ENCODE measurements at places on chromosomes 13 and 19.

DNA sequence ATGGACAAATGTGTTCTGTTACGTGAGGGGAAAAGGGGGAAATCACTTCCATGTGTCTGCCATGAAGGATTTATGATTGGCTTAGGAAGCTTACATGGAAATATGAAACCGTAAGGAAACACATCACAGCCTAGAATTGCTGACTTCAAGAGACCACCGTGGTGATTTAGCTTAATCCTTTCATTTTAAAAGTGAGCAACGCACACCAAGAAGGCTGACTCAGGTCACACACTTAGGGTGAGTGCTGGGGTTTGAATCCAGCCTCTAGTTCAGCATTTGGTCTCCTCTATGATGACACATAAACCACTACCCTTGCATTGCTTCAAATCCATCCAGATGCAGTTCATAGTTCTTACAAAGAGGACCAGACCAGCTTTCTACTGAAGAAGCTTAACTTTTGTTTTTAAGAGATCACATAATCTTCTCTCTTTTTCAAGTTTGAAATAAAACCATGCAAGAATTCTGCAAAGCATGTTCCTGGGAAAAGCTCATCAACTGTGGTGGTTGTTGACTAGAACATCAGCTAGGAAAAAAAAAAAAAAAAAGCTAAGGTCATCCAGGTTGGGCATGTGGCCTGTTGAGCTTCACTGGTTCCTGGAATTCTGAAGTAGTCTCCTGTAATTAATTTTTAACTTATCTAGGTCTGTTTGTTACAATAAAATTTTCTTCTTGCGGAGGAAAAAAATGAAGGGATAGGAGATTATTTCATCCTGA lies 60.2 kb upstream of the KL start:
- H3K27ac ChIP-seq, result no peak overlapping the region
- H3K4me3 ChIP-seq, result no peak overlapping the region
- no peaks in the 10 kb centered on the region for H3K36me3 ChIP-seq

GRCh38 chr19:48740164-48740972 lies at the start of gene RASIP1:
Gene RASIP1, minus strand, starts transcription at chr19:48740610. Its CDS starts 328 bp downstream, at chr19:48740282.
- H3K4me1 ChIP-seq, result peaks cover 7% of the 10 kb centered on the region
- DNase-seq, result no peak
- peaks cover 6% of the 10 kb centered on the region for H3K27me3 ChIP-seq
- no peak within 1 kb of the TSS for H3K27ac ChIP-seq
- peak within 1 kb of the TSS; percentile 37 for H3K4me3 ChIP-seq

DNA sequence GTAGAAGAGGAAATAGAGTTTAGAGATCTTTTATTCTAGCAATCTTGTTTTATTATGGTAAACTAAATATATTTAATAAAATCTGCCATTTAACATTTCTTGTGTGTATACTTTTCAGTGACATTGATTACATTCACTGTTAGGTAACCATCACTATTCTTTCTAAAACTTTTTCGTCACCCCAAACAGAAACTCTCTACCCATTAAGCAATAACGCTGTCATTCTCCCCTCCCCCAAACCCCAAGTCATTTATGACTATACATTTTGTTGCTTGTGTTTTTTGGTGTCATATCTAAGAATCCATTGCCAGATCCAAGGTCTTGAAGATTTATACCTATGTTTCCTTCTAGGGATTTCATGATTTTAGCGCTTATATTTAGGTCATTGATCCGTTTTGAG lies 10.6 kb downstream of the URI1 start:
- H3K4me3 ChIP-seq, result no peak overlapping the region
- H3K27me3 ChIP-seq, result no peaks in the 10 kb centered on the region
- no peak for DNase-seq
- no peaks in the 10 kb centered on the region for H3K36me3 ChIP-seq
- no peaks in the 10 kb centered on the region for H3K4me1 ChIP-seq
- no peak overlapping the region for H3K27ac ChIP-seq

DNA sequence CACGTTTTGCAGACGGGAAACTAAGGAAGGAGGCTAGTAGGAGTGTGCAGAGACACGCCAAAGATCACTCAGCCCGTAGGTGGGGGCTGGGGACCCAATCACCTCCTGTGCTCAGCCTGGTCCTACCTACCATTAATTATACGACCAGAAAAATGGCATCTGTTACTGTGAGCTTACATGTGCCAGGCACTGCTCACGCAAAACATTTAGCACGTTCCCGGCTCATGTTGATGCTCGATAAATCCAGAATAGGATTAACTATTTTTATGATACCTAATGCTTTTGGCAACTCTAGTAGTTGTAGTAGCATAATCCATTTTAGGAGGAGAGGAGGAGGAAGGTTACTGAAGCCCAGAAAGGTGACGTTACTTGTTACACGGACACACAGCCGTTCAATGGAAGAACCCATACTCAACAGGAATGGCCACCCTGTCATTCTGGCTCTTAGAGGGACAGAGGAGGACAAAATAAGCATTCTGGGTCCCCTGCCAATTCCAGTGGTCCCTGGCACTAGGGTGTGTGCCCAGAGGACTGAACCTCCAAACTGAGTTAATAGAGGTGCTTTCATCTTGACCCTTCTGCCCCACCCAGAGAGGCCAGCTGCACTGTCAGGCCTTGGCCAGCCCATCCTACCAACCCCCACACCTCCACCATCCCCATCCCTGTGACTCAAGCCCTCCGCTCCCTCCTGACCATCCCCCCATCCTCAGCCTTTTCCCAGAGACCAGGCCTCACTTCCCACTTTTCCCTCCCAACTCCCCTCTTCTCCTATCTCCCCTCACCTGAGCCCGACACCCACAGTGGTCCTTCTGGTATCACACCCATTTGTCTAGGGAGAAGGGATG lies 5.0 kb upstream of the EML2 start:
- H3K27ac ChIP-seq, result no peak overlapping the region
- H3K4me1 ChIP-seq, result peaks cover 31% of the 10 kb centered on the region
- H3K36me3 ChIP-seq, result no peaks in the 10 kb centered on the region
- no peak overlapping the region for H3K4me3 ChIP-seq

GRCh38 chr13:42106998-42107397 lies 58.5 kb downstream of the DGKH start:
- H3K4me1 ChIP-seq, result peaks cover 23% of the 10 kb centered on the region
- H3K27ac ChIP-seq, result no peak overlapping the region
- H3K4me3 ChIP-seq, result no peak overlapping the region
- H3K27me3 ChIP-seq, result no peaks in the 10 kb centered on the region

- peak overlapping the region; percentile 61 for H3K4me3 ChIP-seq
- no peaks in the 10 kb centered on the region for H3K27me3 ChIP-seq
- H3K4me1 ChIP-seq, result peaks cover 19% of the 10 kb centered on the region
- H3K36me3 ChIP-seq, result peaks cover 16% of the 10 kb centered on the region
- no peak for DNase-seq
These were observed 849 bp upstream of the TCF3 start for GRCh38 chr19:1653300-1653628.

DNA sequence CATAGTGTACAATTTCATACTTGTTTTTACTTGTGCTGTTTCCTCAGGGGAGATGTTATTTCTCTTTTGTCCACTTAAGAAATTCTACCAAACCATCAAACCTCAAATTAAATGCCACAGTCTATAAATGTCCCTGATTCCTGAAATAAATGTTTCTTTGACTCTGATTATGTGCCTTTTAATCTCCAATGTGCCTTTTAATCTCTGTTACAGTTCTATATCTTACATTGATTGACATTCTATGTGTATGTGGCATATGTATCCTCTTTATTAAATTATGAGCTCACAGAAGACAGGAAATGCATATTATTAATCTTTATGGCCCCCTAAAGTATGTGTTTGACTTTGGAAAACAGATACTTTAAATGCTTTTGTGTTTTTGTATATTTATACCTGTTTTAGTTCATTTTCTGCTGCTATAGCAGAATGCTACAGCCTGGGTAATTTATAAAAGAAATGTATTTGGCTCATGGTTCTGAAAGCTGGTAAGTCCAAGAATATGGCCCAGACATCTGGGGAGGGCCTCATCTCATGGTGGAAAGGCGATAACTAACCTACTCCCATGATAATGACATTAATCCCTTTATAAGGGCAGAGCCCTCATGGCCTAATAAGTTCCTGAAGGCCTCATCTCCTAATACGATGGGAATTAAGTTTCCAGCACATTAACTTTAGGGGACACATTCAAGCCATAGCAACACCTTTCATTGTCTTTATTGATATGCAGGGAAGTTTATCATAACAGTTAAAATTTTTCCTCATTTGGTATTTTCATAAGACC lies 403.9 kb downstream of the LIG4 start:
- no peaks in the 10 kb centered on the region for H3K27me3 ChIP-seq
- no peak for DNase-seq
- H3K27ac ChIP-seq, result no peak overlapping the region
- H3K4me3 ChIP-seq, result no peak overlapping the region

DNA sequence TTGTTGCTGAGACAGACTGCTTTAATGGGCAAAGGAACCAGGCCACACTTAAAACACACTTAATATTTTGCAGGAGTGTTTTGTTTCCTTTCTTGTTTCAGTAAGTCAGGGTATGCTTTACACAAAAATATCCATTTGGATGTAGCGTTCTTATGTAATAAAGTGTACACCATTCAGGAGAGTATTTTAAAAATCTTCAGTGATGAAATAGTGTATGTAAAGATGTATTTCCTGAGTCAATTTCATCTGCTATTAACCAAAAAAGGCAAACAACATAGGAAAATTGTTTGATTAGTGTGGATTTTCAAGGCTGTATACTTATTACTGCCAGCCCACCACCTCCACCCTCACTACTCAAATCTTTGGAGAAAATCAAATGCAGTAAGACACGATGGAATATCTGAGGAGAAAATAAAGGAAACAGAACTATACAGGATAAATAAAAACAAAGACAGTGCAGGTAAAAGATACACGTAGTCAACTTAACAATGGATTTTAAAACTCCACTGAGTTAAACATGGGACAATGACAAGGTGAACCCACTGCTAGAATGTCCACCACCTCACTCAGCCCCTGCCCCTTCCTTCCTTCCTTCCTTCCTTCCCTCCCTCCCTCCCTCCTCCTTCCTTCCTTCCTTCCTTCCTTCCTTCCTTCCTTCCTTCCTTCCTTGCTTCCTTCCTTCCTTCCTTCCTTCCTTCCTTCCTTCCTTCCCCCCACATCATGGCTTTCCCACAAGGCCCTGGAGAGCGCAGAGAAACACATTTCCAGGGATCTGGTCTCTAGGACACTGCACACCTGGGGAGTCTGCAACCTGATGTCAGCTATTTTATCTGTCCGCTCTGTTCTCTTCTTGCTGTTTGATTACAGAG lies 360.3 kb downstream of the IRS2 start:
- no peaks in the 10 kb centered on the region for H3K36me3 ChIP-seq
- DNase-seq, result no peak
- no peaks in the 10 kb centered on the region for H3K27me3 ChIP-seq
- peaks cover 9% of the 10 kb centered on the region for H3K4me1 ChIP-seq
- no peak overlapping the region for H3K27ac ChIP-seq

GRCh38 chr19:45177817-45178261 lies at the start of gene TRAPPC6A:
Gene TRAPPC6A, minus strand, starts transcription at chr19:45178237. Its CDS starts 19 bp downstream, at chr19:45178218.
- DNase-seq, result no peak
- H3K4me1 ChIP-seq, result peaks cover 15% of the 10 kb centered on the region
- peak within 1 kb of the TSS; percentile 61 for H3K4me3 ChIP-seq
- H3K36me3 ChIP-seq, result peaks cover 10% of the 10 kb centered on the region
- peak within 1 kb of the TSS; percentile 74 for H3K27ac ChIP-seq

DNA sequence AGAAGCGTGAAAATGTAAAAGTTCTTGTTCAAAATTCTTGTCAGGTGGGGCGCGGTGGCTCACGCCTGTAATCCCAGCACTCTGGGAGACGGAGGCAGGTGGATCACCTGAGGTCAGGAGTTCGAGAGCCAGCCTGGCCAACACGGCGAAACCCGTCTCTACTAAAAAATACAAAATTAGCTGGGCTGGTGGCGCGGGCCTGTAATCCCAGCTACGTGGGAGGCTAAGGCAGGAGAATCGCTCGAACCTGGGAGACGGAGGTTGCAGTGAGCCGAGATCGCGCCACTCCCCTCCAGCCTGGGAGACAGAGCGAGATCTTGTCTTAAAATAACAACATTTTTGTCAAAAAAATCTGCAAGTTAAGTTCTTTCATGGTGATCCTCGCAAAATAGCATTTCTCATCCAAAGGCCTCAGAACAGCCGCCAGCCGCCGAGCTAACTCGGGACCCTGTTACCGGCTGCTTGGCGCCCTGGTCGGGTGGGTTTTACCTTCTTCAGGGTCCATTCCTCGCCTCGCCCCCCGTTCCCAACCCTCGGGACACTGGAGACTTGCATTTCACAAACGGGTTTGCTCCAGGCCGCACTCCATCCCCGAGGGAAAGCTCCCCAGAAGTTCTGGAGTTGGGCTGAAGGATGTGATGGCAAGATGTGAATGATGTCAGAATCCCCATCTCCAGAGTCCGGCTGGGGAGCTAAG lies 1.6 kb downstream of the LATS2 start:
- no peaks in the 10 kb centered on the region for H3K27me3 ChIP-seq
- H3K36me3 ChIP-seq, result peaks cover 38% of the 10 kb centered on the region
- peak overlapping the region; percentile 91 for H3K4me3 ChIP-seq
- H3K4me1 ChIP-seq, result peaks cover 29% of the 10 kb centered on the region
- DNase-seq, result no peak

- H3K4me3 ChIP-seq, result no peak overlapping the region
- H3K27me3 ChIP-seq, result no peaks in the 10 kb centered on the region
- no peaks in the 10 kb centered on the region for H3K4me1 ChIP-seq
- peaks cover 96% of the 10 kb centered on the region for H3K36me3 ChIP-seq
- no peak overlapping the region for H3K27ac ChIP-seq
- no peak for DNase-seq
These were observed 9.8 kb downstream of the DHX34 start for GRCh38 chr19:47358936-47359335.

Data from SJSA1 (cell line).